ENCODE measurements at places on chromosomes 5 and 9.

- no peak for DNase-seq
These were observed 359.5 kb downstream of the TMEM167A start for GRCh38 chr5:82717738-82718137.

DNA sequence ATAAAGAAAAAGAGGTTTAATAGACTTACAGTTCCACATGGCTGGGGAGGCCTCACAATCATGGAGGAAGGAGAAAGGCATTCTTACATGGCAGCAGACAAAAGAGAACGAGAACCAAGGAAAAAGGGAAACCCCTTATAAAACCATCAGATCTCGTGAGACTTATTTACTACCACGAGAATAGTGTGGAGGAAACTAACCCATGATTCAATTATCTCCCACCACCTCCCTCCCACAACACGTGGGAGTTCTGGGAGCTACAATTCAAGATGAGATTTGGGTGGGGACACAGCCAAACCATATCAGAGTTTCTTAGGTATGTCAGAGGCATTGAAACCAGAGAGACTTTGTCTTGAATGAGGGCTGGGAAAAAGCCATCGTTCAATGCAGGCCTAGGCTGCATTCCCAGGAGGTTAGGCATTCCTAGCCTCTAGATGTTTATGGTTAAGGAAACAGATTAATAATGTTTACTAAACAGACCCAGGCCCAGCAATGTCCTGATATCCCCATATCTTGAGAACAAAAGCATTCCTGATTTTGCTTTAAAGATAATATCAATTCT, 7.5 kb upstream of the PAIP1 start:
- no peak for DNase-seq

- no peak for DNase-seq
These were observed 46.8 kb downstream of the MTMR12 start for GRCh38 chr5:32265902-32266301.

DNA sequence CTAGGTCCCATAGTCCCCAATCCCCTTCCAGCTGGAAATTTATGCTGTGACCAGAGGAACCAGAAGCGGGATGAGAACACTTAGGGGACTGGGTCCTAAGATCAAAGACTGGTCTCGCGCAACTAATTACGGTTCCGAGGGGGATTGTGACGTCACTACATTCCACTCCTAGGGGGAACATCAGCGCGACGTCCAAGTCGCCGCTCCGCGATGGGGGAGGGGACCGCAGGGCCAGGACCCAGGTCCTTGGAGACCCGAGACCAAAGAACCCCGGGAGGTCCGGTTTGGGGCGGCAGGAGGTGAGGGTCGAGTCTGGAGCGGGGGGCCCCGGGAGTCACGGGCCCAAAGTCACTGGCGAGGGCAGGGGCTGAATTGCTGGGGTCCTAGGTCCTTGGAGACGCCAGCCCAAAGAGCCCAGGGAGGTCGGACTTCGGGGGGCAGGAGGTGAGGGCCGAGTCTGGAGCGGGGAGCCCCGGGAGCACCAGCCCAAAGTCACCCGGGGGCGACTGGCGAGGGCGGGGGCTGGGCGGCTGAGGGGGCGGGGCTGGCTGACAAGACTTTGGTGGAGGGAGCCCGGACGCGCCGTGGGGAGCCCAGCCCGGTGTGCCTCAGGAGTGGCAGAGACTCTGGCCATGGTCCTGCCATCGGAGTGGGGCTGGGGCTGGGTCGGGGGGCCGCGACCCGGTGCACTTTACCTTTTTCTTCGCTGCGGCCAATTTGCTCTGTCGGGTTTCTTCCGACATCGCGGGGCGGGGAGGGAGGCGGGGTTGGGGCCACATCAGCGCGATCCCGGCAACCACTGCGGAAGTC, at the start of gene GOLGA2:
TSS of gene GOLGA2 (minus strand) at position 810 of the 810 bp plus-strand sequence. CDS start at position 779, 31 bp downstream.
- no peak for DNase-seq

- no peak for DNase-seq
These were observed 485.3 kb upstream of the DMAC1 start for GRCh38 chr9:8284884-8285283.

- DNase-seq, result no peak
These were observed 37.0 kb upstream of the TAF1L start for GRCh38 chr9:32672469-32672868.

GRCh38 chr9:126604059-126605055, 9.4 kb upstream of the LMX1B start:
- no peak for DNase-seq

- DNase-seq, result no peak
These were observed 30.6 kb downstream of the KDM4C start for GRCh38 chr9:6788162-6789016.

- DNase-seq, result no peak
These were observed 128.2 kb upstream of the SEMA6A start for GRCh38 chr5:116702776-116703175.

- DNase-seq, result no peak
These were observed 108.3 kb upstream of the TYRP1 start for GRCh38 chr9:12584656-12585522.

- DNase-seq, result no peak
These were observed 68.0 kb upstream of the TBC1D9B start for GRCh38 chr5:179975713-179976134.

DNA sequence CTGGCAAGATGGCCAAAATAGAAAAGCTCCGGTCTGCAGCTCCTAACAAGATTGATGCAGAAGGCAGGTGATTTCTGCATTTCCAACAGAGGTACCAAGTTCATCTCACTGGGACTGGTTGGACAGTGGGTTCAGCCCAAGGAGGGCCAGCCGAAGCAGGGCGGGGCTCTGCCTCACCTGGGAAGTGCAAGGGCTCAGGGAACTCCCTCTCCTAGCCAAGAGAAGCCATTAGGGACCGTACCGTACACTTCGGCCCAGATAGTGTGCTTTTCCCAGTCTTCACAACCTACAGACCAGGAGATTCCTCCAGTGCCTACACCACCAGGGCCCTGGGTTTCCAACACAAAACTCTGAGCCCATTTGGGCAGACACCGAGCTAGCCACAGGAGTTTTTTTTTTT, 277.8 kb downstream of the SLCO4C1 start:
- DNase-seq, result no peak

DNA sequence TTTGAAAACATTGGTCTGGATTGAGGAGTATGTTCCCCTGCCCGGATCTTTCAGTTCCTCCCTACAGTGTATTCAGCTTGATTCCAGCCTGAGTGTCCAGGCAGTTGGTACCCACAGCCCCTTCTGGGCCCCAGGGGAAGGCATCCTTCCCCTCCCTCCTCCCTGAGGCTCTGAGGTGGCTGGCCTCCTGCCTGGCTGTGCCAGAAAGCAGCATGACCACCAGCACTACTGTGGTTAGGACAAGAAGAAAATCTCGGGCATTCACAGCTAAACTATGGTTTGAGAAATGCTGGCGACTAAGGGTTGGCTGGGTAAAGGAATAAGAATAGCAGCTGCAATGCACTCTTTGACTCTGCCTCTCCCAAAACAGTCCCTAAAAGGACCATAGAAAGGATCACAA, 84.6 kb upstream of the LIFR start:
- no peak for DNase-seq

DNA sequence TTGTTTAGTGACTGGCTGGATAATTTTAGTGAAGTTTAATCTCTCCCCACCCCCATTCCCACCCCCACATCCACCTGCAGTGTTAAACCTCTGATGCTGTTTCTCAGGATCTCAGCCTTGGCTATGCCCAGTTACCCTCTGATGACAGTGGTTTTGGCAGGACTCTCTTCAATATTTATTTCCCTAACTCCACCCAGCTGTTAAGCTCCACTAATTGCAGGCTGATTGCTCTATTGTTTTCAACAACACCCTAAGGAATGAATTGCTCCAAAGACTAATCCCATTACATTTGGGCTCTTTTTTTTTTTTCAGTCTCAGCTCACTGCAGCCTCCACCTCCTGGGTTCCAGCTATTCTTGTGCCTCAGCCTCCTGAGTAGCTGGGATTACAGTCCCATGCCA, 46.3 kb downstream of the PHAX start:
- DNase-seq, result no peak

DNA sequence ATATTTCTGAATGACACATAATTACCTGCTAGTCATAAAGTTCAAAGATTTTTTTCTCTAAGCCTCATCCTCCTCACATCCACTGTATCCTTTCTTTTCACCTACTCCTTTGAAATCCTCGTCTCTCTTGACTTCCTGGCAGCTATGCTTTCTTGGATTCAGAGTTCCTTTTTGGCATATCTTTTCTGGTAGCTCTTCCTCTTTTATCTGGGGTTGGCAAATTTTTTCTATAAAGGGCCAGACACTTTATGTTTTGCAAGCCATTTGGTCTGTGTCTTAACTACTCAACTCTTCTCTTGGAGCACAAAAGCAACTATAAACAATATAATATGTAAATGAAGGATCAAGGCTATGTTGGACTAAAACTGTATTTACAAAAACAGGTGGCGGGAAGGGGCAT, 197.5 kb downstream of the KIAA0825 start:
- no peak for DNase-seq

- no peak for DNase-seq
These were observed 6.0 kb upstream of the ADRA1B start for GRCh38 chr5:159910207-159910842.

GRCh38 chr5:160036243-160036642, 27.3 kb downstream of the TTC1 start:
- DNase-seq, result no peak

GRCh38 chr9:107108342-107109130, 174.5 kb upstream of the RAD23B start:
- no peak for DNase-seq

- DNase-seq, result no peak
These were observed 130.4 kb upstream of the CLINT1 start for GRCh38 chr5:157989296-157989695.

DNA sequence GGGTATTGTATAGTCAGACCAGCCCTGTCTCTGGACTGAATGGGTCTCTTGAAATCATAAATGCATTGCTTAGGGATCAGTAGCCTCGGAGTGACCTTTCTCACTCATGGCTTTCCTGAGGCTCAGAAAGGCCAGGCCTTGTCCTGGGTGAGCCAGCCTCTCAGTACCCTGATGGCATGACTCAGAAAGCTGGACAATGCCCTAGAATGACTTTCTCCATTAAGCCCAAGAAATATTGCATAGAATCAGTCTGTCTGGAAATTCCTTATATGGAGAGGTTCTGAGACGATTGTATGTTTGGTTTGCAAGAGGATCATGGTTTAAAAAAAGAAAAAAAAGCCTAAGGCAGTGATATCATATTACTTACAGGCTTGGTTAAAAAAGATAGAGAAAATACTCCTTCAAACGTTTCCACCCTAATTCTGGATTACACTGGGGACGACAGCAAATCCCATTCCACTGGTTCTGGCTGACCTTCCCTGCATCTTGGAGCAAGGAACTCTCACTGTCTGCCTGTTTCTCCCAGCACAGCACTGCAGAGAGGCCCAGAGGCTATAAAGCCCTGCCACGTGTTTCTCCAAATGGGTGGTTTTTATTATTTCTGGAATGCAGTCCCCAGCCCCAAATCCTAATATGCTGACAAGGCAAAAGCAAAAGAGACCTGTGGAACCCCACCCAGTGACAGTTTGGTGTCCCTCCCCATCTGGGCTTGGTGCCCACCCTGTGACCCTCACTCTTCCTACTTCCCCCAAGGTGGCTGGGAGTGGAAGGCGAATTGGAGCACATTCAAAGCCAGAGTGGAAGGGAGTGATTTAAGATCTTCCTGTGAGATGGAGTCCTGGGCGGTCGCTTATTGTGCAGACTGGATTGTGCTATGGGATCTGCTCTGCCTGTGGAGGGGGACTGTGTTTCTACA, 34.4 kb downstream of the MAP1B start:
- no peak for DNase-seq

DNA sequence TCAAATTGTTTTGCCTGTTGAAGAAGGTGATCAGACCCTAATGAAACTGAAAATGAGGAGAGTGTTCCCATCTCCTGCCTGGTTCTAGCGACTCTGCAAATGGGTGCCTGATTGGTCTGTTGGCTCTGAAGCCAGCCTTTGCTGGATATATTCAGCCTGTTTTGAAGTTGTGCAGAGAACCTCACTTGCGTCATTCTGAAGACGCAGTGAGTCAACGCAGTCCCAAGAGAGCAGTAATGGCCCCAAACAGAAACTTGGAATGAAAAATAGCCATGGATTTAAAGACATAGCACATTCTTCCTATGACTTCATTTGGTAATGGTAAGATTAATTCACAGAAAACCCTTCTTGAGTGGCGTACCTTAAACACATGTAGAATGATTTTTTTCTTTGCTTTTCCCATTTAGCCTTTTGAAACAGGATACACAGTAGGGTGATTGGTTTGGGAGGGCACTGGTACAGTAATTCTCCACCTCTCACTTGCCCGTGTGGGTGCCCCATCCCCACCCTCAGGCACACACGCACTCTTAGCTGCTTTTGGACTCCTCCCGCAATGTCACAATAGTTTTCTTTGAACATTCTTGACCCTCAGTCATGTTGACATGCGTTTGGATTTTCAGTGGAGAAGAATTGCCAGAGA, 54.1 kb upstream of the ABL1 start:
- no peak for DNase-seq

DNA sequence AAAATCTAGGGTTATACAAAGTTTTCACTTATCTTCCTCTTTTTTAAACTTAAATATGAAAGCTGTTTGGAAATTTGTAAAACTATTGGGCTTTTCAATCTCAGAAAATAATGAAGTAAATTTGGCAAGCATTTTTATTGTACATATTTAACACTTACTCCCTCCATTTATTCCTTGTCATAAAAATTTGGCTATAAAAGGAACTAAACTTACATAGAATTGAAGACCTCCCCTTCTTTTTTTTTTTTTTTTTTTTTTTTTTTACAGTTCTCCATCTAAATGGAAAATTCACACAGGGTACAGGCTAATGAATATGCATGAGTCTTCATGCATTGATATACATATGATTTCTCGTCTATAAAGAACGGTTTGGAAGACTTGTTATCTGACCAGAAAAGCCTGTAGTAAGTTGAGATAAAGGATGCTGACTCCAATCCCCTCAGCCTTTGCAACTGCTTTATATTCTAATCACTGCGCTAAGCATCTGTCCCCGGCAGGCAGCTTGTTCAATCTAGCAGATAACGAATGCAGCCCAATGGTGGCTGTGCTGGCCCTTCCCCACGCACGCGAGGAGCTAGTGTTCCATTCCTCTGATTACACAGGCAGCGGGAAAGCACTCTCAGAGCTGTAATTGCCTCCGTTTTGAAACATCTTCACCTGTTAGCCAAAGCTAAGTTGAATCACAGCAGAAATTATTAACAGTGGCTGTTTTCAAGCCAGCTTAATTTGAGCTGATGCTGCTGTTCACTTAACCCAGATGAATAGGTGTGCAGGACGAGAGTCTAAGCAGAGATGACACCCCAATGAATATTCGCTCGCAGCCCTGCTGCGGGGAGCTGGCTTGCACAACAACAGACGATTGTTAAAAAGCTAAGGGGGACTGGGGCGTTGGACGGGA, 453.8 kb upstream of the ZNF608 start:
- no peak for DNase-seq

- peak; percentile 30 for DNase-seq
These were observed 137.1 kb downstream of the FGF1 start for GRCh38 chr5:142548739-142549275.

DNA sequence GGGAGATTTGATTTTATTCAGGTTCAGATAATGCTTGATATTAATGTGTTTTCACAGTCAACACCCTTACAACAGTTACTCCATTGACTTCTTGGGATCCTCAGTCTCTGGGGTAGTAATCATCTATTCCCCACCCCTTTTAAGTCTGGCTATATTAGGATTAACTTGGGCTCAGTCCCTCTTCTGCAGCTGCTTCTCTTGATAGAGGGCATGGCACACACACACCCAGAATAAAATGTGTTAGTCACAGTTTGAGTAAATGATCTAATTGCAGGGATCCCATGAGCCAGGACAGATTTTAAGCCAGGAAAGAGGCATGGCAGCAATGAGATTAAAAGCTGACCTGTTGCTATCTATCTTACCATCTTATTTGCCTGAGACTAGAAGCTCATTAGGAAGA, 53.7 kb upstream of the VLDLR start:
- no peak for DNase-seq
